NCI-H2081 treated with DMSO at 0.1 percent for 48 hours (cell line): ENCODE measurements at places on chromosomes 6 and 20.

DNA sequence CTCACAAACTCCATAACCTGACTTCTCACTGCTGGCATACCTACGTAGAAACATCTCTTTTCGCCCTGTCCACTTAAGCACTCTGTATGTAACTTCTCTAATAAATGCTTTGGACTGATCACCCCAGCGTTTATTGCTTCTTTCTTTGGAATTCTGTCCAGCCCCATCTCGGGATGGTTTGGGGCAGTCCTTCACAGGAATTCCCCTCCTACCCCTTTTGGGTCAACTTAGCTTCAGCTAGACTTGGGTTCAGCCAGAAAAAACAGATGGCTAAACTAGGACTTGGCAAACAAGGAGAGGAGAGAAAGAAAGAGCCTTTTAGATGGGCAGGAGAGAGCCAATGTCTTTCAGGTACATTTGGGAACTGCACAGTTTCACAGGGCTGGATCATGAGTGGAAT is 3.9 kb upstream of the LTV1 start:
- no peak for DNase-seq

DNA sequence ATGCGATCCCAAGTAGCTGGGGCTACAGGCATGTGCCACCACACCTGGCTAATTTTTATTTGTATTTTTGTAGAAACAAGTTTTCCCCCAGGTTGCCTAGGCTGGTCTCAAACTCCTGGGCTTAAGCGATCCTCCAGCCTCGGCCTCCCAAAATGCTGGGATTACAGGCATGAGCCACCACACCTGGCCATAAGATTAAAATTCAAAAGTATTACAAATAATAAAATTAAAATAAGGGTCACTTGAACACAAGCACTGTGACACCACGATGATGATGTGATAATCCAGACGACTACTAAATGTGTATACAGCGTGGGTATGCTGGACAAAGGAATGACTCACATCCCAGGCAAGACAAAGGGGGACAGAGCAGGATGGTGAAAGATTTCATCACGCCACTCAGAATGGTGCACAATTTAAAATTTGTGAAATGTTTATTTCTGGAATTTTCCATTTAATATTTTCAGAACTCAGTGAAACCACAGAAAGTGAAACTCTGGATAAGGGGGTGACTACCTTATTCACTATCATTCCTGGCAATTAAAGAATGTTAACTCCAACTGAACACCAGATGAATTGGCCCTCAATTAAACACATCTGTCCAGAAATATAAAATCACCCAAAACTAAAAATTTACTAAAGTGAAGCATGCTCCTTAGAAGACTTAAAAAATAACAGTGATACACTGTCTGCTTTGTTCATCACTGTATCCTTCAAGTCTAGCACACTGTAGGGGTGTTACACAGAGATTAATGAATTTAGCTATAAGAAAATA is 13.1 kb downstream of the B4GALT5 start:
- DNase-seq: no peak

DNA sequence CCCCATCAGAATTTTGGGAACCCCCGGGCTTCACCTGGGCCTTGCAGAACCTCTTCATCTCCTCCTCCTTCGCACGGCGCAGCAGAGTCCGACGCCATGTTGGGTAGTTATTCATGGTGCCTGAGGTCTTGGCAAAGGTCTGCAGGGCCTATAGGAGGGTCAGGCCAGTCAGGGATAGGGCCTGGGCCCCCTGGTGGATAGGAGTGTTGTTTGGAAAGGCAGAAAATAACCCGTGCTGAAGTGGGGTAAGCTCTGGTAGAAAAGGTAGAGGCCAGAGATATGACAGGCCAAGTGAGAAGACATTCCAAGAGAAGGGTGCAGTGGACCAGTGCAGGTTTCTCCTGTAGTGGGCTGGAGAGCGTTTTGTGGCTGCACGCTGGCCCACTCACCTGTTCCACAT is 4.9 kb downstream of the SMPD2 start:
- DNase-seq: no peak

GRCh38 chr6:111777357-111777756 is 95.9 kb downstream of the FYN start:
- no peak for DNase-seq

DNA sequence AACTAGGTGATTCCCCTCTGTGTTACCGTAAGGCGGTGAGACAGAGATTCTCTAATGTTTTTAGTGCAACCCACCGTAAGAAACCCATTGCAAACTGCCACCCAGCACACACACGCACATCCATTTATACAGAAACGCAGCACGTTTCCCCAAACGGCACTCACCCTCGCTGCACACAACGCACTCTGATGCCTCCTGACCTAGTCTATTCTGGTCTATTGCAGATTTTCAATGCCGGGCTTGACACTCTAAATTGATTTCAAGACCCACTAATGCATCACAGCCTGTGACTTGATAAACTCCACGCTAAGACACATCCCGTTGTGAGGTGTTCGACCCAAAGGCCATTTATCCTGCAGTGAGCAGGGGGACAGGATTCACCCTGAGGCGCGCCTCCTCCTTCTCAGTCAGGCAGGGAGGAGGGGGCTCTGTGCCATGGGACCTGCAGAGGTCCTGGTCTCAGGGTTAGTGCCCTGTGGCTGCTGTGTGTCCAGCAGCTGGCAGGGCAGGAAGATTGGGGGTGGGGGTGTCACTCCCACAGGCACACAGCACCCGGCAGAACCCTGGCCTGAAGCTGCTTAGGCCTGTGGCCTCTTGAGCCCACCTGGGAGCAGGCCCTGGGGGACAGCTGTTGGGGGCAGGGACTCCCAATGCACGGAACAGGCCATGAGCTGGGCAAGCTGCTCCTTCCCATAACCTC is 335.6 kb downstream of the PREX1 start:
- DNase-seq: no peak

DNA sequence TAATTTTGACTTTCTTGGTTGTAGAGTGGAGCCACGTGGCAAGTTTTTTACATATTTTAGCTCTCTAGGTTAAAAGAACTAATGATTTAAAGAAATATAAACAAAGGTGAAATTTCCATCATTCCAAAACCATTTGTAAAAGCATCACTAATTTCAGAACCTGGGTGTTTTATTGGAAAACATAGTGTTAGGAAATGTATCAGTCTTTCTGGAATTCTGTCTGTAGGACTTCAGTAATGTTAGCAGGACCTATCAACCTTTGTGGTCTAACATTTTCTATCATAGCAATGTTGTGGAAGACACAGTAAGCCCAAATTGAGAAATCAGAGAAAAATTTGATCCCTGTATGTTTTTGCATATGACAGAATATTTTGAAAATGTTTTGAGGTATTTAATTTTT is 28.3 kb downstream of the L3MBTL3 start:
- no peak for DNase-seq

DNA sequence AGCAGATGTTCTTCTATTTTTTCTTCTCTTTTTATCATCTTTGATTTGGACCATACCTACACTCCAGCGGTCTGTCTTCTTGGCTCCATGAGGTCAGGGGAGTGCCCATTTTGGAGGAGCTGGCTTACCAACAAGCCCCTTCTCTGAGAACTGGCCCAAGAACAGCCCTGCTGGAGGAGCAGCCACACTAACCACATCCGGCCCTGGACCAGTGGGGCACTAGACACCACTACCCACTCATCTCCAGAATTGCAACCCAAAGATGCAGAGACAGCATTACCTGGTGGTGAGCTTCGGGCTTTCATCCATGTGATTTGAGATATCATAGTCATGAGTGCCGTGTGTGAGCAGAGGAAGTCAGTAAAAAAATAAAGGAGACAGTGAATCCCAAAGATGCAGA is 599.4 kb upstream of the CDH4 start:
- DNase-seq: no peak

- DNase-seq: no peak
Measured at GRCh38 chr6:6969761-6970223, 138.0 kb upstream of the RREB1 start.

DNA sequence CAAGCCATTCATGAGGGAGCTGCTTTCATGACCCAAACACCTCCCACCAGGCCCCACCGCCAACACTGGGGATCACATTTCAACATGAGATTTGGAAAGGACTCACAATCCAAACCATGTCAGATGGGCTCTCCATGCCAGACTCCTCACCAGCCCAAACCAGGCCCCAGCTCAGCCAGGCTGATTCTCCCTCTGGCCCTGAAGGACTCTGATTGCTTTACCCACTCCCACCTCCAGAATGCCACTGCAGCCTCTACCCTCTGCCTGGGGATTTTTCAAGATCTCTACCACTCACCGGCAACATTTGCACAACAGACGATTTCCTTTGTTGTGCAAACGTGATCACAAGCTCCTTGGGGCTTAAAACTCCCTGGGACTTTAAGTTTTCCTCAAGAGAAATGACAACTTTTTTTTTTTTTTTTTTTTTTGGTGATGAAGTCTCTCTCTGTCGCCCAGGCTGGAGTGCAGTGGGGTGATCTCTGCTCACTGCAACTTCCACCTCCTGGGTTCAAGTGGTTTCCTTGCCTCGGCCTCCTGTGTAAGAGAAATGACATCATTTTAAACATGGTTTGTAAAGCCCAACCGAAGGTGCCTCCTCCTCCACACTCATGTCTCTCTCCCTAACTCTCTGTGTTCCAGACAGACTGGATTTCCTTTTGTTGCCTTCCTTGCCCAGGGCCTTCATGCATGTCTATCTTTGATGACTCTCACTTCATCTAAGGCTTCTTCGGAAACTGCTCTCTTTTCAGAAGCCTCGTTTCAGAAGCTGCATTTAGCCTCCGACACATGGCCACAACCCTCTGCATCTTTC is 147.0 kb downstream of the CDH26 start:
- DNase-seq: no peak

GRCh38 chr20:43563429-43563828 is 4.6 kb downstream of the SGK2 start:
- no peak for DNase-seq

DNA sequence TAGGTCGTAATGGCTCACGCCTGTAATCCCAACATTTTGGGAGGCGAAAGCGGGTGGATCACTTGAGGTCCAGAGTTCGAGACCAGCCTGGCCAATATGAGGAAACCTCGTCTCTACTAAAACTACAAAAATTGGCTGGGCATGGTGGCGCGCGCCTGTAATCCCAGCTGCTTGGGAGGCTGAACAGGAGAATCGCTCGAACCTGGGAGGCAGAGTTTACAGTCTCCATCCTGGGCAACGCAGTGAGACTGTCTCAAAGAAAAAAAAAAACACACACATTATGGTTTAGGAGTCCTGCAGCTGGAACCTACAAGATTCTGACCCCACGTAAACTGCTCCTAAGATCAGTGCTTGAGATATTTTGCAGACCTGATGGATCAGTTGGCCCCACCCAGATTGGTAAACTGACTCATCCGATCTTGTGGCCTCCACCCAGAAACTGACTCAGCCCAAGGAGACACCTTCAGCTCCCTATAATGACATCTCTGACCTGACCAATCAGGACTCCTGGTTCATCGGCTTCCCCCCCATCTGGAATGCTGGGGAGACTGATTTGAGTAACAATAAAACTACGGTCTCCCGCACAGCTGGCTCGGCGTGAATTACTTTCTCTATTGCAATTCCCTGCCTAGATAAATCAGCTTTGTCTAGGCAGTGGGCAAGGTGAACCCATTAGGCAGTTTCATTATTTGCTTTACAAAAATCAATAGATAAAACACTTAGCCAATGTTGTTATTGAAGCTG is 96.2 kb upstream of the BTN3A2 start:
- no peak for DNase-seq

DNA sequence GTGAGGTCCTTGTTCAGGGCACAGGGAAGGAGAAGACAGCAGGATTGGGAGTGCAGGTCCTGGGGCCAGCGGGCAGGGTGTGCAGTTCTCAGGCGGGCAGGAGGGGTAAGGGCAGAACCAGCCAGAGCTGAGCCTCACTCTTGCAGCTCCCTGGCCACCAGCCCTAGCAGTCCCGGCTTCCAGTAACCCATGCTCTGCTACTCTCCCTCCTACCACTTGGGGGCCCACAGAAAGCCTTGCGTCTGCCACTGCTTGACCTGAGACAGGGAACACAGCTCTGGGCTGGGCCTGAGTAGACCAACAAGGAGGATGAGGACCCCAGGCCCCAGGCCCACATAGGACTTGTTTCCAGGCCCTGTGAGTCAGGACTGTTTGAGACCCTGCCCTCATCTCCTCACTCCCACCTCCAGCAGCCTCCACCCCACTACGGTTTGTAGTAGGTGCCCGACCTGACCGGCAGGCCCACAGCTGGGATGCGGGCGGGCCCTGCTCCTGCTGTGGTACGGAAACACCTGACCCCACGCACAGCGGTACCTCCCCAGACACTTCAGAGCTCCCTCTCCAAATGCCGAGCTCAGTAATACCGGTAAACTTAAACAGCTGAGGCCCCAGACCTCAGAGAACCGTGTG is 39.2 kb downstream of the KCNK5 start:
- DNase-seq: no peak

- DNase-seq: no peak
Measured at GRCh38 chr6:3380344-3381232, 76.3 kb downstream of the SLC22A23 start.

GRCh38 chr6:133805876-133806275 is 83.0 kb upstream of the TCF21 start:
- DNase-seq: no peak

- DNase-seq: no peak
Measured at GRCh38 chr6:83511901-83512681, at the start of gene PRSS35. Gene PRSS35 (plus strand): TSS chr6:83512534. CDS start chr6:83523442, 10,908 bp downstream.

DNA sequence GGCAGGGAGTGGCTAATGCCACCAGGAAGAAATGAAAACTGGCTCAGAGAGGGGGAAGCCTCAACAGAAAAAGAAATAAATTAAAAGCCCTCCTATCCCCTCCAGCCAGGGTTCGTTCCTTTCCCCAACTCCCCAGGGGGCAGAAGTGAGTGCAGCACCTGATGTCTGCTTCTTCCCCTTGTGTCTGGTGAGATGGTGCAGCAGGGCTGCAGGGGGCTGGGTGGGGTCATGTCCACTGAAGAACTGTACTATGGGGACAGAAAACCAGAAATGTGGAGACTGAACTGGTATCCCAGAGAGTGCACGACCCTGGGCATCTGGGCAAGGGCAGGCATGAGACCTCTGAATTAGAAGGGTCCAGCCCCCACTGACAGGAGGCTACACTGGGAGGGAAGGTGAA is 4.0 kb downstream of the EGFL8 start:
- DNase-seq: no peak

DNA sequence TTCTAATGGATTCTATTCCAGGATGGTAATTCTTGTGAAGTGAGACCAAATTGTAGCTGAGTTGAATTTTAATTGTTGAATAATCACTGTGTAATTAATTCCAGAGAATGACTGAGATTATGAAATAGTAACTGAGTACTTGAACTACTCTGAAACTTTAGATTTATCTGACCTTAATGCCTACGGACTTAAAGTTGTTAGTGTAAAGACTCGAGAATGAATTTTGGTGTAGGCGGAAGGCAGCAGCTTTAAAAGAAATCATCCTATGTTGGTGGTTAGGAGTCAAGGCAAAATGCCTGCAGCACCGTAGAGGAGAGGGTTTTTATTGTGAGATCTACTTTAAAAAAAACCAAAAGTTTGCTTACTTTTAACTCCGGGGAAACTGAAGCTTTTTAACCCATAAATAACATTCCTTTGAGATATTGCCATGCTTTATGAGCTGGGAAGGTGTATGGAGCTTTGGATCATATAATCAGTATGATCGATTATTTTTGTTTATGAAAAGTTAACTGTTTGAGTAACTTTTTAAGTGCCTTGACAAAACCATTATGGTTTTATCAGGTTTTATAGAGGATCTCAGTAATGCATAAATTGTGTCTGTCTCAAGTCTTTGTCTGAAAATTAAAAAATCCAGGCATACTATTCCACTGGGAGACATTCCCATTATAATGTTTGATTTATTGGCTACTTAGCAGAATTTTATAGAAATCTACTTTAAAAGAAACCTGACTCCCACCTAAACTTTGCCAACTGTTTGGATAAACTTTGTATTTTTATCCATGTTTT is 46.1 kb downstream of the MYO6 start:
- no peak for DNase-seq
